ENCODE measurements at places on chromosomes 4 and X.

DNA sequence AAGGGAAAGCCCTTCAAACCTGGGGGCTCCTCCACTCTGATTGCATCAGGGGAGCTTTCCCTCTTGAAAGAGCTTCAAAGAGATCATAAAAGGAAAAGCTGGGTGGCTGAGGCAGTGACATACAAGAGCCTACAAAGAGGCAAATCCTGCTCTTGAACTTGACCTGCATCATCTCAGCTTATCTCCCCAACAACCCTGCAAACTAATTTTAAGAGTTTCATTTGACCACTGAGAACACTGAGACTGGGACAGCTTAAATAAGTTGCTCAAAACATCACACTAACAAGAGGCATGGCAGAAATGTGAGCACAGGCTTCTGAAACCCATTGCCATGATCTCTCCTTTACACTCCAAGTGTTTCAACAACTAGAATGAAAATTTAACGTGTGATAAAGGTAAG is 101.6 kb upstream of the PPARGC1A start:
- no peak for DNase-seq

GRCh38 chr4:77500801-77501200 is 104.8 kb upstream of the CXCL13 start:
- no peak for DNase-seq

- DNase-seq = no peak
Observed at GRCh38 chr4:89245459-89245858, 62.1 kb downstream of the GPRIN3 start.

DNA sequence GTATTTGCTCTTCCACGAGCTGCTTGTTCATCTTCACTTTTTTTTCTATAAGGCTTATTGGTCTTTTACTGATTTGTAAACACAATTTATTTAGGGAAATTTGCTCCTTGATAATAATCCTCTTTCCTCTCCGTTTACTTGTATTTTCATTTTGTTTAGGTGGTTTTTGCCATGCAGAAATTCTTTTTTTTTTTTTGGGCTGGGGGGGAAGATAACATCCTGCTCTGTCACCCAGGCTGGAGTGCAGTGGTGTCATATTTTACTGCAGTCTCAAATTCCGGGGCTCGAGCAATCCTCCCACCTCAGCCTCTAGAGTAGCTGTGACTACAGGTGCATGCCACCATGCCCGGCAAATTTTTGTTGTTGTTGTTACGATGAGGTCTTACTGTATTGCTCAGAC is 31.6 kb upstream of the BRS3 start:
- DNase-seq = no peak

GRCh38 chrX:17174671-17175070 is 200.3 kb upstream of the NHS start:
- no peak for DNase-seq

DNA sequence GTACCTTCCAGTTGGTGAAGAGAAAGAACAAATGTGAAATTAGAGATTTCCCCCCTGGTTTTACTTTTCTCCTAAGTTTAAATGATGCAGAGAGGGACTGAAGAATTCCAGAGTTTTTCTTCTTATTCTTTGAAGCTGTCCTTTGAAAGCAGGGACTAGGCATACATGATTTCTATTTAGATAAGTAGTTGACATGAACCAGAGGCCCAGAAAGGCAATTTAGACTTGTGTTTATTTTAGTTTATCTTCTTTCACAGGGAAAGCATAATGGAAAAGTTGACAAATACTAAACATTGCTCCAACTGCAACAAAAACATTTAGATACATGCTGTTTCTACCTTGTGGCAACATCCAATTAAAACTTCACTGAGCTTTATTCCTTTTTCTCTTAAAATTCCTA is 32.0 kb downstream of the PTPN13 start:
- DNase-seq = no peak

Data from common myeloid progenitor, CD34-positive (primary cell).